ENCODE measurements at places on chromosomes 16 and 17.
A peak's percentile ranks its signal among the peaks of the same experiment; 100 is the strongest.

GRCh38 chr17:2064980-2065785 is 10.3 kb downstream of the HIC1 start:
- DNase-seq: no peak

DNA sequence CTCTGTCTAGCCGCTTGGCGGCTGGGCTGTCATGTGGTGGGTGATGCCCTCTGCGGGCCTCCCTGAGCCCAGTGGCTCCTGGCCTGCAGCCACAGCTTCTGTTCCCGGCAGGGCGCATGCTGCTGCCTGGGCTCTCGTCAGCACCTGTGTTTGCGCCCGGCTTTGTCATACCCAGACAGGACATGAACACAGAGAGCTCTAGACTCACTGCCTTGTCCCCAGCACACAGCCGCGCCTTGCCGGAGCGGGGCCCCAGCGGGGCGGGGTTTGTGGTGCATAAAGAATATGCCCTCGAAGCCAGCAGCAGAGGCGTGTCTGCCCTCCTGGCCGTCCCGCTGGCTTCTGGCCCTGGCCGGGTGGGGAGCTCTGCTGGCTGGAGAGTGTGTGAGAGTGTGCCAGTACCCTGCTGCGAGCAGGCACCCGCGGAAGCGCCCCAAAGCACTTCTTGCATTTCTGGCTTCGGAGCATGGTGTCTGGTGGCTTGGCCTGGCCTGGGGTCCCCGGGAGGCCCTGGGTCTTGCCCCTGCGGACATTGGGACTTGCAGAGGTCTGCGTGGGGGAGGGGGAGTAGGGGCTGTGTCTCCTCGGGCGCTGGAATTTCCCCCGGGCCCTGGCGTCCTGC is 14.4 kb downstream of the ASPSCR1 start:
- no peak for DNase-seq

DNA sequence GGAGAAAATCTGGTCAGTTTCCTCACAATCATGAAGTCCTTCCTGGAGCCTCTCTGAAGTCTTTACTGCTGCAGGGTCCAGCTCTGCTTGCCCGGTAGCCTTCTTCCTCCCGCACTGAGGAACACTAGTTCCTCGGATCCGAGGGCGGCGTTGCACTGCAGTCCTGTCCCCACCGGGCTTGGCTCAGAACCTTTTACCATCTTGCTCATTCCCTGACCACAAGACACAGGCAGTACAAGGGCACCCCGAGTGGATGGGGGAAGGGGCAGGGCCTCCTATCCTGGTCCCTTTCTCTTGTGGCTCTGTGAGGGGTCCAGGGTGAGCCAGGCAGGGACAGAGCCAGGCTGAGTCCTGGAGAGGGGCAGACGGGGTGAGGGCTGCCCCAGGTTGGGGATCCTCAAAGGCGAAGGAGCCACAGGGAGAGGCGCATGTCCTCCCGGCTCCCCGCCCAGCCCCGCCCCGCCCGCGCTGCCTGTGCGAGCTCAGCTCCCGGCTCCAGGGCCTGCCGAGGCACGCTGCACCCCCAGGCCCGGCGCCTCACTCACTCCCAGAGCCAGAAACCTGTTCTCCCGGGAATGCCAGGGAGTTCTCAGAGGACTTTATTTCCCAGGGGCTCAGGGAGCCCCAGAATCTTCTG is 1.5 kb downstream of the FOXN1 start:
- no peak for DNase-seq

DNA sequence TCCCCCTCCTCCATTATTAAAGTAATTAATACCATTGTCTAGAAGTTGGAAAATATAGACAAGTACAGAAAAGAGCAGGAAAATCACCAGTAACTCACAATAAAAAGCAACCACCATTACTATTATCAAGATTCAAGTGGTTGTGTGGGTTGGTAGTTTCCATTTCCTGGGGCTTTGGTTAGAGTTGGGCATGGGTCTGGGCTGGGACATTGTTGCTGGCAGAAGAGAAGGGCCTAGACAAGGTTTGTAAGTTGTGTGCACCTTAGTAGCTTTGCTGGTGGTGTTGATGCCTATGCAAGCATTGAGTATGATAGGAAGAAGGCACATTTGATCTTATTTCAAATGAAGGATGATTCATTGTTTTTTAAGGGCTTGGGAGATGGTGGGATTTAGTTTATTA is 25.4 kb upstream of the NFATC3 start:
- no peak for DNase-seq

GRCh38 chr16:82005027-82005830 is 6.0 kb downstream of the SDR42E1 start:
- DNase-seq: no peak

GRCh38 chr17:50963139-50963538 is 97.0 kb upstream of the TOB1 start:
- DNase-seq: no peak

DNA sequence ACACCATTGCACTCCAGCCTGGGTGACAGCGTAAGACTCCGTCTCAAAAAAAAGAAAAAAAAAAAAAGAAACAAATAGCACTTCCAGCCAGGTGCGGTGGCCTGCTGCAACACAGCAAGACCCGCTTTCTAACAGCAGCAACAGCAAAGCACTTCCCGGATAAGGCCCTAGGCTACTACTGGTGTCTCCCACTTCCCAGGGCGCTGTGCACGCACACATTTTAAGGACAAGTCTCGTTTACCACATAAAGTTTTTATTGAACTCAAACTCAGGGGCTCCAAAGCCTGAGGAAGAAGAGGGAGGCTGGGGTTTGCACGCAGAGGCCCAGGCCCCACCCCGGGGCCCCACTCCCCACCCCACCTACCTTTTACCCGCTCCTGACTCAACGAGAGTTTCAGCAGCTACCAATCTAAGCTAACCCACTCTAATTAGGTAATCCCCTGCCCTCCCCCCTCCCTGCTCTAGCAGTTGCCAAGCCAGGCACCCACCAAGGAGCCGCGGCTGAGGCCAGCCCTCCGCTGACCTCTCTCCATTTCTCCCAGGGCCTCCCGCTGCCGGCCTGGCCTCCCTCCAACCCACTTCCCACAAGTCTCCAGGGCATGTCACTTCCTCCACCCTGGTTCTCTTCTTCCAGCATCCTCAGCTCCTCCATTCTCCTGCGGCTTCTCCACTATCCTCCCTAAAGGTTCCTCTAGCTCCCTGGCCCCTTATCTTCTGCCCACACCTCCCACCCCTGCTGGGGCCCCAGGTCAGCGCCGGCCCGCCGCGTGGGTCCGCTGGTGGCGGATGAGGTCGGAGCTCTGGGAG is 2.4 kb downstream of the ZNF768 start:
- no peak for DNase-seq

- DNase-seq: peak; percentile 49
These were observed 11.3 kb upstream of the SKAP1 start for GRCh38 chr17:48441231-48441711.

DNA sequence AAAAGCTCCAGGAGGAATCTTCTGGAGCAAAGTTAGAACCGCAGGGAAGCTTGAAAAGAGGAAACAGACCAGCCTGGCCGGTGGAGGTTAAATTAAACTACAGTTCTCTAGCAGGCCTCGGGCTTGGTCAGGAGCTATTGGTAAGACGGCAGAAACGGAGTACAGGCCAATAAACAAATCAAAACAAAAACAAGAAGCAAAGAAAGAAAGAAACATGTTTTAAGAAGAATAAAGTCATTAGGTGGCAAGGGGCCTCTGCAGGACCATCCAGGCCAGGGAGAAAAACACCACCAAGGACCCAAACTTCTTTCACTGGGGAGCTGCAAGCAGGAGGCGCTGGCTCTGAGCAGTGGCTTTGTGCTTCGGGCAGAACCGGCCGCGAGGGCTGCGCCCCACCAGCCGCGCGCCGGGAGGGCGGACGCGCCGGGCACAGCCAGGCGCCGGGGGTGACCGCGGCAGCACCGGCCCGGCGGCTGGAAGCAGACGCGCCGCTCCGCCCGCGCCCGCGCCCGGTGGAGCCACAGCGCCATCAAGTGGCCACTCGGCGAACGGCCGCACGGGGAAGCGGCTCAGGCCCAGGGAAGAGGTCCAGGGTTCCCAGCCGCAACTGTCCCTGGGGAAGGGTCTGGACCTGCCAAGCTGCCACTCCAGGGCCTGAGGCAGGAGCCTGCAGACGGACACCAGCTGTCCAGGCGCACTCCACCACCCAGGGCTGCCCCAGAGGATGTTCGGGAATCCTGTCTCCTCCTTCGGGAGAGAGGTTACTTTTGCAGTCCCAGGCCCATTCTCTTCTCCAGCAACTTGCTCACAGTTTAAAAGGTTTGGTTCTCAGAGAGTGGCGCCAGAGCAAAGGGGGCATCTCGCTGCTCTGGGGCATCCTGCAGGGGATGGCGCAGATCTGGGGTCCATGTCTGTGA is 419.4 kb downstream of the SOX9 start:
- DNase-seq: no peak

DNA sequence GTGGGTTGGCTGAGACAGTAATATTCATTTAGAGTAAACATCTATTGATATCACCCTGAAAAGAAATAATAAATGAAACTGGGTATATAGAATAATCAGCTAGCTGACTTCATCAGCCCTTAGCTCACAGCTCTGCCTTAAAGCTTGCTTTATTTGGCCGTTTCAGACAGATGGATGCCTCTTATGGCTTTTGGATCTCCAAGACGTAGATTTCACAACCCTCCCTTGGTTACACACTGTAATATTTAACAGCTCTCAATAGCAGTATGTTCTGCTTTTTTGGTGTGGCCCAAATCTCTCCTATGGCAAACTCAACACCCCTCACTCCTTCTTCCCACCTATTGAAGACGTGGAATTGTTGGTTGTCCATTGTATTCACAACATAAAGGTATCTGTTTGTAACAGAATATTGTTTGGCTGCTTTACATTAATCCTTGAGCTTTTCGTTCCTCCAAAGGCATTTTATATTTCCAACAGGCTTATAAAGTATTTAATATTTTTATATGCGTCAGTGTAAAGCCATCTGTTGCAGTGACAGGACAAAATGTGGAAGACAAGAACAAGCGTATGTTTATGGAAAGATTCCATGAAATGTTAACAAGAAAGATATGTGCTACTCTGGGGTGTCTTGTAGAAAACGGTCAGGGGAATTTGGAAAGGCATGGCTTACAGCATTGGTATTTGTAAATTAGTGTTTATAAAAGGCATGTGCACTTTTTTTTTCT is 837.0 kb upstream of the RBFOX1 start:
- no peak for DNase-seq

- DNase-seq: no peak
These were observed 22.9 kb upstream of the CPPED1 start for GRCh38 chr16:12826559-12826958.

- no peak for DNase-seq
These were observed 20.8 kb downstream of the UNC13D start for GRCh38 chr17:75823257-75824041.

DNA sequence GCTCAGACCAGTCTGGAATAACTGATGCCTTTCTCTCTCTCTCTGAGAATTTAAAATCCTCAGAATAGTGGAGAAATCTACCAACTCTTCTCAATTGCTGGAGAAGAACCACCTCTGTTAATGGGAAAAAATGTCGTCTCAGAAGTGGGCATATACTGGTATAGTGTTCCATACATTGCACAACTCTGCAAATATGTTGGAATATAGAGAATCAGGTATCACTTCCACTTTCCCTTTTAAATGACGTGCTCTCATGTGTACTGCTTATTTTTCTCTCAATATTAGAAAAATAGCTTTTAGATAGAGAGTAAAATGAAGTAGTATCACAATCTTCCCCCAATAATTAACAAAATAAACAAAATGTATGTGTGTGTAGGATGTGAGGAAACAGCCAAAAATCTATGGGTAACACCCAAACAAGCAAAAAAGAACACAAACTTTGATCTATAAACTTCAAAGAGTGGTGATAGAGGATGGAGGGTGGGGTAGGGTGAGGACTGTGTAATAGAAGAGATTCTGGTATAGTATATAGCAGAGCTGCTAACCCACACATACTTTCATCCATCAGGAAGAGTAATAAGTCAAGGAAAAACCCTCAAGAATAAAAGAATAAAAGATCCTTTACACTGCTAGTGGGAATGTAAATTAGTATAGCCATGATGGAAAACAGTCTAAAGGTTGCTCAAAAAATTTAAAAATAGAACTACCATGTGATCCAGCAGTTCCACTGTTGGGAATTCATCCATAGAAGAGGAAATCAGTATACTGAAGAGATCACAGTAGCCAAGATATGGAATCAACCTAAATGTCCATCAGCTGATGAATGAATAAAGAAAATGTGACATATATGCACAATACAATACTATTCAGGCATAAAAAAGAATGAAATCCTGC is 46.9 kb downstream of the NFATC3 start:
- no peak for DNase-seq

DNA sequence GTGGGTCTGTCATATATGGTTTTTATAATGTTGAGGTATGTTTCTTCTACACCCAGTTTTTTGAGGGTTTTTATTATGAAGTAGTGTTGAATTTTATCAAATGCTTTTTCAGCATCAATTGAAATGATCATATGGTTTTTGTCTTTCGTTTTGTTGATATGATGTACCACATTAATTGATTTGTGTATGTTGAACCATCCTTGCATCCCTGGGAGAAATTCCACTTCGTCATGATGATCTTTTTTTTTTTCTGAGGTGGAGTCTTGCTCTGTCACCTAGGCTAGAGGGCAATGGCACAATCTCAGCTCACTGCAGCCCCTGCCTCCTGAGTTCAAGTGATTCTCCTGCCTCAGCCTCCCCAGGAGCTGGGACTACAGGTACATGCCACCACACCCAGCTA is 14.0 kb upstream of the TMEM219 start:
- DNase-seq: no peak

GRCh38 chr16:75501359-75501758 is 6.1 kb upstream of the CHST6 start:
- no peak for DNase-seq

GRCh38 chr17:40599468-40599763 is 34.1 kb upstream of the CCR7 start:
- no peak for DNase-seq

- no peak for DNase-seq
These were observed 219.1 kb downstream of the STX8 start for GRCh38 chr17:9356488-9356911.

DNA sequence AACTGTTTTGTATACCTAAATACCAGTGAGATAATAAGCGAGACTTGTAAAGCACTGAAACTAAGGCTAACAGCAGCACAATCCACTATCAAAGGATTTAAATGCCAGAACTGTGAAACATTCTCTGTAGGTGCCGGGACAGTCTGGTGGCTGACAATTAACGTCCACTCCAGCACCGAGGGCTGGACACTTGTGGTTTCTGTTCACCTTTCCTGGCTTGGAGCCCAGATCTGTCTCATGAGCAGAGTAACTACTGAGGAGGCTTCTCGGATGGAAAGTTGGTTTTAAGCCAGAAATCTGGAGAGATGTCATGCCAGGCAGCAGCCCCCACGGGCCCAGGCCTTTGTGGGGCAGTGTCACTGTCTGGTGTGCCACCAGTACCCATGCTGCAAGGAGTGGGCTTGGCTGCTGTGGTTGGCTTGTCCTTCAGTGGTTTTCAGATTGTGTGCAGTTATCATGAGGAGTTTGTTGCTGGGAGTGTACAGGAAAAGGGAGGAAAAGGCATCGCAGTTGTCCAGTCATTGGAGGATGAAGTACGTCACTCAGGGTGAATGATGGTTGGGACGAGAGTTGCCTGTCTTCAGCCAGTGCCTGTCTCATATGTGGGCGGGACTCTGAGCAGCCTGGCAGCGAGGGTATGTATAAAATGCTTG is 35.5 kb downstream of the UBN1 start:
- no peak for DNase-seq

DNA sequence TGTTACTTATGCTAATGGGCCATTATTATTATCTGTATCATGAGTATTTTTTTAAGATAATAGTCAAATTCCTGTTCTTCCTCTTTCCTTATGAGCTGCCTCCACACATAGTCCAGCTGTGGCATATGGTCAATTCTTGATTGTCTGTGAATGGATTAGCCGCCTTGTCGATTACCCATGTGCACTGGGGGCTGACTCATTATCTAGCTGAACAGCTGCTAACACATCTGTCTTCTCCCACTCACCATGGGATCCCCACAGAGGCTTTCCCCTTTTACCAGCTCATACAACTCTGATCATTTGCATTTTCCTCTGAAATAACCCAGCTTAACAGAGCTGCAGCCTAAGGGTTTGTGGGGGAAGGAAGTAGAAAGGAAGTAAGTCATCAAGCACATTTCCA is 915.0 kb downstream of the CDH11 start:
- no peak for DNase-seq
